ENCODE measurements at places on chromosomes 3 and 15. TPM values are rescaled to one million over a fixed set of nuclear protein-coding genes. Genes with fewer than 3 reads are reported as not detected.

The UQCRC1 gene
- total RNA-seq, result 193 TPM

The GPR27 gene
- 2.4 TPM for total RNA-seq

The SGO1 gene
- total RNA-seq, result not detected

The GOLGA8M gene
- 0.75 TPM for total RNA-seq

The CPLX3 gene
- total RNA-seq, result not detected

The SPTSSB gene
- not detected for total RNA-seq

The HYAL1 gene
- total RNA-seq, result 49.5 TPM

The SAXO2 gene
- total RNA-seq, result not detected

The RPL14 gene
- total RNA-seq, result 162 TPM

The FBXW12 gene
- not detected for total RNA-seq

The GRM7 gene
- total RNA-seq, result 4.8 TPM

The PLA1A gene
- total RNA-seq, result 15.0 TPM

The SCN11A gene
- total RNA-seq, result not detected

The ZNF80 gene
- total RNA-seq, result 23.7 TPM

The NAA50 gene
- 56.0 TPM for total RNA-seq

The TTLL13 gene
- not detected for total RNA-seq

The EPHB3 gene
- total RNA-seq, result 1.2 TPM

The SCG3 gene
- total RNA-seq, result not detected

Data from ascending aorta (tissue), 2 donors.